Heart left ventricle (tissue), 16 donors: ENCODE measurements at places on chromosomes 7 and 10. TPM values are rescaled to one million over a fixed set of nuclear protein-coding genes. Genes with fewer than 3 reads are reported as not detected.

The CELF2 gene
- 65.1 TPM for total RNA-seq

The TMEM139 gene
- total RNA-seq, result 15.6 TPM

The PRSS37 gene
- total RNA-seq, result not detected

- H3K36me3 ChIP-seq, result no peaks in the 10 kb centered on the region
- no peaks in the 10 kb centered on the region for H3K4me1 ChIP-seq
- no peak overlapping the region for H3K4me3 ChIP-seq
- no peak for DNase-seq
Observed at GRCh38 chr7:4850262-4850795, 11.5 kb downstream of the PAPOLB start.

GRCh38 chr7:48089046-48090003 is at the start of gene UPP1:
Gene UPP1 (plus strand): TSS chr7:48089265. CDS start chr7:48094784, 5,519 bp downstream.
- H3K27ac ChIP-seq, result peak within 1 kb of the TSS; percentile 95
- H3K36me3 ChIP-seq, result peaks cover 39% of the 10 kb centered on the region
- peak within 1 kb of the TSS; percentile 93 for H3K4me3 ChIP-seq
- peaks cover 18% of the 10 kb centered on the region for H3K4me1 ChIP-seq

DNA sequence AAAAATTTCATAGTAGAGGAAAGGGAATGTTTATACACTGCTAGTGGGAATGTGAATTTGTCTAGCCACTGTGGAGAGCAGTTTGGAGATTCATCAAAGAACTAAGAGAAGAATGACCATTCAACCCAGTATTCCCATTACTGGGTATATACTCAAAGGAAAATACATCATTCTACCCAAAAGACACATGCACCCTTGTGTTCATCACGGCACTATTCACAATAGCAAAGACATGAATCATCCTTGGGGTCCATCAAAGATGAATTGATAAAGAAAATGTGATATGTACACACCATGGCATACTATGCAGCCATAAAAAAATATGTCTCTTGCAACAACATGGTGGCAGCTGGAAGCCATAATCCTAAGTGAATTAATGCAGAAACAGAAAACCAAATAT is 825.7 kb downstream of the TNS3 start:
- H3K4me1 ChIP-seq, result no peaks in the 10 kb centered on the region
- no peak for DNase-seq
- H3K27me3 ChIP-seq, result no peaks in the 10 kb centered on the region
- no peak overlapping the region for H3K4me3 ChIP-seq
- H3K36me3 ChIP-seq, result no peaks in the 10 kb centered on the region

GRCh38 chr7:28608731-28609130 is 196.4 kb downstream of the CREB5 start:
- no peak for DNase-seq
- no peak overlapping the region for H3K4me3 ChIP-seq
- H3K4me1 ChIP-seq, result peaks cover 40% of the 10 kb centered on the region
- H3K36me3 ChIP-seq, result no peaks in the 10 kb centered on the region
- no peaks in the 10 kb centered on the region for H3K27me3 ChIP-seq
